HuH-7.5 (cell line): ENCODE measurements at places on chromosomes 6 and 20.

GRCh38 chr6:53672237-53672636 is 6.7 kb upstream of the KLHL31 start:
- DNase-seq: no peak

- no peak for DNase-seq
These were observed 38.7 kb downstream of the YTHDF1 start for GRCh38 chr20:63177134-63177784.

DNA sequence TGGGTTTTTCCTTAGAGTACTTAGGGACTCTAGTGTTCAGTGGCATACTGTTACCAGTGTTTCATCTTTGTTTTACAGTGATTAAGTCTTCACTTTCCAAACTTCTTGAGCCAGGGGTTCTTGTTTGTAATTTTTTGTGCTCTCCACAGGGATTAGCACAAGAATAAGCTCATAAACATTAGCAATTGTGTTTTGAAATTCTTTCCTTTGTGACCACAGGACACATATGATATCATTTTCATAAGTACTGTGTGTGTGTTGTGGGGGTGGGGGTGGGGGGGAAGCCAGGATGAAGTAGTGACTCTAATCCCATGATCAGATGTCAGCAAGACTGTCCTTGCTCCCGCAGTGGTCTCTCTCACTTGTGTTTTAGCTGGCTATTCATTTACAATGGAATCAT is 101.5 kb upstream of the SCP2D1 start:
- DNase-seq: no peak

- peak; percentile 43 for DNase-seq
These were observed 94.0 kb downstream of the CD83 start for GRCh38 chr6:14211562-14211942.

GRCh38 chr6:35552285-35552917 is 39.7 kb upstream of the TULP1 start:
- DNase-seq: no peak
